GM12865 (cell line): ENCODE measurements at places on chromosomes 4 and X.

GRCh38 chr4:118102195-118102594, 67.9 kb downstream of the NDST3 start:
- DNase-seq, result no peak

DNA sequence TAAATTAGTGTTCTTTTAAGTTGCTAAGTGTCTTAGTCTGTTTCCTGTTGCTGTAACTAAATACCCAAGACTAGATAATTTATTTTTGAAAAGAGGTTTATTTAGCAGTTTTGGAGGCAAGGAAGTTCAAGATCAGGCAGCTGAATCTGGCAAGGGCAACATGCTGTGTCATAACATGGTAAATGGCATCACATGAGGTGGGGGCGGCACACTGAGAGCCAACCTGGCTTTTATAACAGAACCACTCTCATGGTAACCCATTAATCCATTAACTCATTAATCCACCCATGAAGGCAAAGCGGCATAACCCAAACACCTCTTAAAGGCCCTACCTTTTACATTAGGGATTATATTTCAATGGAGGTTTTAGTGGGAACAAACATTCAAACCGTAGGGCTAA, 182.2 kb upstream of the GATB start:
- DNase-seq, result no peak

DNA sequence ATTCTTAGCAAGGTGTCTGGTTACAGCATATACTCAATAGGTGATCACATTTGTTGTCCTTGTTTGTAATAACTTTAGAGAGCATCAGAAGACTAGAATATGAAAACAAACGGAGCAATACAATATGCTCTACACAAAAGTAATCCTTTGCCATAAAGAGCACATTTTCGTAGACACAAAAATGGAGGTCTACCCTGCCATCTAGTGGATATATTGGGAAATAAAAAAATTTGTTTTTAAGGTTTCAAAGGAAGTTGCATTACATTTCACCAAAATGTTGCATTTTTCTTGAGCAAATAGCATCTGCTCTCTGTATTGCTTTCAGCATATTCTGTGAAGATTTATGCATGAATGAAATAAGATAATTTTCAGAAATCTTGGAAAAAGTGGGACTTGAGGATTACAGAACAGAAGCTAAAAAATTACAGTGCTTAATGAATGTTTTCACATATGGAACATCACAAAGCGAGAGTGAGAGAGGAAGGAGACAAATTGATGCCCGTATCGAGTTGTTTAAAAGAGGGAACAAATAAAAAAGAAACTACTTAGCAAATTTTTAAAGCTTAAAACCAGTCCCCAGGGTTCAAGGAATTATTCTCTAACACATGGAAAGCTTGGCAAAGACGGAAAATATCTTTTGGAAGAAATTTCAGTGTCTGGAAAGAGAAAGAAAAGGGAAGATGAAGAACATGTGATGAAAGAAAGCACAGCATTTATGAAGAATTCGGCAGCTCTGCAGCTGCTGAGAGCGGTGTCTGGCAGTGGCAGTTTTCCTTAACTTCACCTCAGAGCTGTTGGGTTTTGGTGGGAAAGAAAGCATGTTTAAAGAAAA, 390.1 kb downstream of the ANKRD50 start:
- peak; percentile 23 for DNase-seq

GRCh38 chrX:150874448-150874847, 24.0 kb downstream of the CD99L2 start:
- DNase-seq, result no peak

- no peak for DNase-seq
Observed at GRCh38 chr4:15413623-15414019, 14.2 kb upstream of the C1QTNF7 start.

GRCh38 chr4:44996276-44996845, 270.0 kb upstream of the GNPDA2 start:
- DNase-seq, result no peak

GRCh38 chrX:720825-721224, 90.2 kb downstream of the SHOX start:
- no peak for DNase-seq

- peak; percentile 35 for DNase-seq
Observed at GRCh38 chrX:82218361-82218760, 1016.5 kb downstream of the SH3BGRL start.

GRCh38 chr4:73419106-73420038, 15.3 kb downstream of the ALB start:
- no peak for DNase-seq

DNA sequence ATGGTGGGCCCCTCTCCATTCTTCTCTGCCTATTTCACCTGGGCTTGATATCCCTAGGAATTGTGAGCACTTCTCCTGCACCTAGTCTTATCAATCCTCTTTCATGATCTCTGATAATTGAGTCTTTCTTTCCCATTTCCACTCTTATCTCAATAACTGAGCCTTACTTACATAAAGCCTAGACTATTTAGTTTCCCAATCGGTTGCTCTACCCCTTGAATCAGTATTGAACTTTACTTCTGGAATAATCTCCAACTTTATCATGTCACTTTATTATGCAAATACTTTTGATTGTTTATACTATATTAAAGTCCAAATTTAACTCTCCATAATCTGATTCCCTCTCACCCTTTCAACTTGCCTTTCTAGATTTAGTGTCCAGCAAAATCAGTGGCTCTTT, 222.7 kb downstream of the SPRY1 start:
- DNase-seq, result no peak

DNA sequence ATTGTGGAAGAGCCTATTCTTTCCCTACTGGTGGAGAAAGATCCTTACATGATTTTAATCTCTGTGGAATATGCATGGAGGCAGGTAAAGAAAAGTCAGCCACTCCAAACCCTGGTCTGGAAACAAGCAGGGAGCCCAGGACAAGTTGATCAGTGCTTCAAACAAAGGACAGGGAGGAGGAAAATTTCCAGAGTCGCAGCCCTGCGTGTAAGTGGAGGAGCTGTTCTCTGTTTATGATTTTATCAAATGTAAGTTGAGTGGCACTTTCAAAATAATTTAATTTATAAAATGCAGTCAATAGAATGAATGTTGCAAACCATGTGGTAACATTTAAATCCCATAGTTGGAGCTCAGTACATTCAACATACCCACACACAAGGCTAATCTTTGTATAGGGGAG, 57.0 kb downstream of the SLC34A2 start:
- no peak for DNase-seq

- DNase-seq, result peak; percentile 0
Observed at GRCh38 chr4:1191621-1192020, 19.2 kb upstream of the SPON2 start.

DNA sequence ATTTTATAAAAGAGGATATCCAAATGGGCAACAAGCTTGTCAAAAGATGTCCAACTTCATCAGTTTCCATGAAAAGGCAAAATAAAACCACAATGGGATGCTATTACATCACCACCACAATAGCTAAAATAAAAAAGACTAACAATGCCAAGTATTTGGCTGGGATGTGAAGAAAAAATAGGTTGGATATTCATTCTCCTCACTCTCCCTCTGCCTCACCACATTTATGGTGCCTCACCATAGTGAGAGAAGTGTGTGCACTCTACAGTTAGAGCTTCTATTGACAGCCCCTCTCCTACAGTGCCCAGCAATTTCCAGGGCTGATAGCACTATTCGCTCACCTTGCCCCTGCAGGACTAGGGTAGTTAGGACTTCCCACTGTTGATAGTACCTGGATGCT, 25.5 kb downstream of the VEGFC start:
- no peak for DNase-seq

- DNase-seq, result no peak
Observed at GRCh38 chrX:20637351-20637750, 370.6 kb upstream of the RPS6KA3 start.

- no peak for DNase-seq
Observed at GRCh38 chrX:139801397-139801813, 93.4 kb upstream of the MCF2 start.

DNA sequence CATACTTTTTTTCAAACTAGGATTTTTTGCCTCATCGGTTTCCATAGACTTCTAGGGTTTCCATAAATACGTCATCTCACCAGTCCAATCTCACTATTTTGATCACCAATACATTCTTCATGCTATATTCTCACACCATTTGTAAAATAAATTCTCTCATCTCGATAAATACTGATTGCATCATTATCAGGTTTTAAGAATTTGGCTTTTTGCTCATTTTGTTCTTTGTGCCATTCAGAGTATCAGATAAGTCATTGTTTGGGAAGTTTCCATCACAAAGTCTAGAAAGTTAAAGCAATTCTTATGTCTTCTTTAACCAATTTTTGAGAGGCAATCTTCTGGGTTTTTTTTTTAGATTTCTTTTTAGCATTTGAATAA, 81.1 kb downstream of the ALPK1 start:
- no peak for DNase-seq

- no peak for DNase-seq
Observed at GRCh38 chr4:141898346-141898745, 262.0 kb downstream of the IL15 start.

- DNase-seq, result peak; percentile 85
Observed at GRCh38 chr4:153127760-153128494, 76.3 kb upstream of the TRIM2 start.

- no peak for DNase-seq
Observed at GRCh38 chr4:135385830-135386581, 1184.4 kb upstream of the PABPC4L start.

DNA sequence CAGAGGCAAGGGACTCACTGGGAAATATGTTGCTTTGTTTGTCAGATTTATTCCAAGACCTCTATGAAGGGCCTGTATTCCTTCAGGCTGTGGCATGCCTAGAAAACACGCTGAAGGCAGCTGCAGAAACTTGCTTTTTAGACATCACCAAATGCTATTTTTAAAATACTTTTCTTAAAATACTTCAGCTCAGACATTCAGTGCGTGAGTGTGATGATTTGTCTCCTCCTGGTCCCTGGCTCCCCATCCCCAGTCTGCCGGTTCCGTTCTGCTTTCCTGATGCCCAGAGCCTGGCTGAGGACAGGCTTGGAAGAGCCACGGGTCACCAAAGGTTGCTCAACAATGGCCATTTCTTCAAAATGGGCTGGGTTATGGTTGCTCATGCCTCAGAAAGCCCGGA, 55.0 kb downstream of the PSAPL1 start:
- DNase-seq, result no peak

- DNase-seq, result no peak
Observed at GRCh38 chr4:61273233-61273632, 73.1 kb downstream of the ADGRL3 start.

DNA sequence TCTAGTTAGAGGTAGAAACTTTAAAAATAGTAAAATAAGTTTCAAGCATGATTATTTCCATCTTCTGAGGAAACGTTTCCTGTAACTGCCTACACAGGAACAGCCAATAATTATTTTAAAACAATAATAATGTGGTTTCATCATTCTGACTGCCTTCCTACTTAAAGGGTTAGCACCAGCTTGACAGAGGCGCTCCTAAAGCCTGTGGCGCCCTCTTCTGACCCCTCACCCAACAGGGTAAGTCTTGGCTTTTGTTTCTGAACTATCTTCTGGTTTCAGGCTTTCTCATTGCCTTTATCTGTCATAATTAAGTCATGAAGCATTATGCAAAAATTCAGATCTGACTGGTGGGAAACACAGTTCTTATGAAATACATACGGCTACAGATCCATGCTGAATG, 96.7 kb downstream of the ITM2A start:
- DNase-seq, result peak; percentile 85
